ENCODE measurements at places on chromosomes 3 and 15. TPM values are rescaled to one million over a fixed set of nuclear protein-coding genes. Genes with fewer than 3 reads are reported as not detected.

DNA sequence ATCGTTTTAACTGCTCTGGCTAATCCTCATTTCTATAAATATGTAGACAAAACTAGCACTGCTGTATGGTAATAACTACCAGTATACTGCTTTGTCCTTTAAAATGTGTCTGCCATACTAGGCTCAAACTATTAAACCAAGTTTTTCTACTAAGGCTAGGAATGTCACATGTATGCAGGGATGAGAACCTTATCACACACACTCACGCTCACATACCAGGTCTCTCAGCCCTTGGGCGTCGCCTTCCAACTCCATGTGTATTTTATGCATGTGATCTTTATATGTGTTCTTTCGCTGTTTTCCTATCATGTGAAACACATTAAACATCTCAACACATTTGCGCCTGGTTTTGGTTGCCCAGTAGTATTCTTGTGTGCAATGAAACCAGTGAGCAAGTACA lies 32.6 kb downstream of the ATP2C1 start:
- H3K27ac ChIP-seq, result no peak overlapping the region
- H3K36me3 ChIP-seq, result no peaks in the 10 kb centered on the region
- H3K4me3 ChIP-seq, result no peak overlapping the region
- no peaks in the 10 kb centered on the region for H3K27me3 ChIP-seq
- DNase-seq, result no peak

Gene GP5
- total RNA-seq, result 0.26 TPM

Gene SLC22A13
- 0.41 TPM for total RNA-seq

GRCh38 chr3:193552923-193553322 lies 1.8 kb downstream of the ATP13A4 start:
- H3K27me3 ChIP-seq, result no peaks in the 10 kb centered on the region
- peak overlapping the region; percentile 42 for H3K4me3 ChIP-seq
- no peaks in the 10 kb centered on the region for H3K4me1 ChIP-seq
- peak overlapping the region; percentile 66 for H3K27ac ChIP-seq
- DNase-seq, result no peak
- no peaks in the 10 kb centered on the region for H3K36me3 ChIP-seq

GRCh38 chr3:139838269-139838957 lies 96.6 kb upstream of the CLSTN2 start:
- no peaks in the 10 kb centered on the region for H3K36me3 ChIP-seq
- H3K27me3 ChIP-seq, result no peaks in the 10 kb centered on the region
- H3K4me3 ChIP-seq, result no peak overlapping the region
- H3K4me1 ChIP-seq, result no peaks in the 10 kb centered on the region

- no peak overlapping the region for H3K27ac ChIP-seq
- no peak for DNase-seq
- no peak overlapping the region for H3K4me3 ChIP-seq
- H3K4me1 ChIP-seq, result no peaks in the 10 kb centered on the region
Measured at GRCh38 chr3:18207226-18207625, 217.9 kb downstream of the SATB1 start.

DNA sequence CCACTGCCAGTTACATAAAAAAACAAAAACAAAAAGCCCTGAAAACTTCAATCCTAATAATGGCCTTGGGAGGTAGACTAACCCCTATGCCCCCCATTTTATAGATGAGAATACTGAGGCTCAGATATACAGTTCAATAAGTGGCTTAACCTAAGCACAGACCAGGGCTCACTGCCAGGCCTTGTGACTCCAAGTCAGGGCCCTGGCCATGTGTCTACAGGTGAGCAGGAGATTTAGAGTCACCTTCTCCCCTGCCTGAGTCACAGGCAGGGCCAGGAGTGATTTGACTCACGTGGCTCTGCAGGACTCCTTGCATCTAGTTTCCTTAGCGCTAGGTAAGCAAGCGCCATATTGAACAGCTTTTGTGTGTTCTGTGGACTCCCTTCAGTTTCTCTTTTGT lies 98.6 kb upstream of the ETV5 start:
- no peaks in the 10 kb centered on the region for H3K36me3 ChIP-seq
- peaks cover 15% of the 10 kb centered on the region for H3K4me1 ChIP-seq
- H3K27ac ChIP-seq, result no peak overlapping the region

DNA sequence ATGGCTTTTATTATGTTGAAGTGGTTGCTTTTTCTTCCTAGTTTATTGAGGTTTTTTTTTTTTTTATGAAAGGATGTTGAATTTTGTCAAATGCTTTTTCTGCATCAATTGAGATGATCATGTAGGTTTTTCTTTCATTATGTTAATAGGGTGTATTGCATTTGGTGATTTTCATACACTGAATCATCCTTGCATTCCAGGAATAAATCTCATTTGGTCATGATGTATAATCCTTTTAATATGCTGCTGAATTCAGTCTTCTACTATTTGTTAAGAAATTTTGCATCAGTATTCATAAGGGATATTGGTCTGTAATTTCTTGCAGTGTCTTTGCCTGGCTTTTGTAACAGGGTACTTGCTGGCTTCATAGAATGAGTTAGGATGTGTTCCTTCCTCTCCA lies 11.5 kb upstream of the CLRN1 start:
- H3K27ac ChIP-seq, result no peak overlapping the region
- no peak for DNase-seq
- no peak overlapping the region for H3K4me3 ChIP-seq
- no peaks in the 10 kb centered on the region for H3K27me3 ChIP-seq
- H3K36me3 ChIP-seq, result no peaks in the 10 kb centered on the region

GRCh38 chr15:51315726-51316125 lies 22.7 kb downstream of the CYP19A1 start:
- H3K27ac ChIP-seq, result no peak overlapping the region
- no peak overlapping the region for H3K4me3 ChIP-seq
- H3K4me1 ChIP-seq, result no peaks in the 10 kb centered on the region
- DNase-seq, result no peak
- no peaks in the 10 kb centered on the region for H3K27me3 ChIP-seq

- peak overlapping the region; percentile 73 for H3K27ac ChIP-seq
- H3K27me3 ChIP-seq, result no peaks in the 10 kb centered on the region
- H3K36me3 ChIP-seq, result no peaks in the 10 kb centered on the region
- no peak for DNase-seq
- no peak overlapping the region for H3K4me3 ChIP-seq
Measured at GRCh38 chr3:134325061-134325705, 49.1 kb downstream of the AMOTL2 start.

Gene CEMIP
- total RNA-seq, result 17.3 TPM

Gene ANAPC13
- total RNA-seq, result 58.1 TPM

- no peak for DNase-seq
- peaks cover 4% of the 10 kb centered on the region for H3K27me3 ChIP-seq
- no peak overlapping the region for H3K4me3 ChIP-seq
- H3K36me3 ChIP-seq, result no peaks in the 10 kb centered on the region
- peaks cover 15% of the 10 kb centered on the region for H3K4me1 ChIP-seq
- H3K27ac ChIP-seq, result no peak overlapping the region
Measured at GRCh38 chr15:51089699-51090453, 4.8 kb downstream of the TNFAIP8L3 start.

Gene PYGO1
- 11.1 TPM for total RNA-seq

Gene IL5RA
- total RNA-seq, result 0.69 TPM

- DNase-seq, result no peak
- no peaks in the 10 kb centered on the region for H3K27me3 ChIP-seq
- no peak overlapping the region for H3K27ac ChIP-seq
- H3K36me3 ChIP-seq, result no peaks in the 10 kb centered on the region
Measured at GRCh38 chr15:79938143-79938542, 32.9 kb downstream of the BCL2A1 start.

DNA sequence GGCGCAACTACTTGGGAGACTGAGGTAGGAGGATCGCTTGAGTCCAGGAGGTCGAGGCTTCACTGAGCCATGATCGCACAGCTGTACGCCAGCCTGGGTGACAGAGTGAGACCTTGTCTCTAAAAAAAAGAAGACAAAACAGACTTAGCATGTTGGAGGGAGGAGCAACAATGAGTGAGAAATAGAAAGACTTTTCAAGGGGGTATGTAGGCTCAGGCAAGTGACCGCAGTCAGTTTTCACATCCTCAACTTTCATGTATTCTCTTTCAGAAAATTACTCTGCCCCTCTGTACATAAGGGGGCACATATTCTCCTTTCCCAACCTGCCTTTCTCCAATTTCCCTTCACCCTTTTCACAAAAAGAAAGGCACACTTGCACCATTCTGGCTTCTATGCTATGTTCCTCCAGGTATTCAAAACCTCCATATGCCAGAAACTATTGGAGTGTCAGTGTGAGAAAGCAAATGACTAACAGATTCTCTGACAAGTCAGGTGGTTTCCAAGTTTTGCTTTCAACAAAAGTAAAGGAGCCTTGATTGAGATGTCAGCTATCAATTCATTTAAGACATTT lies 7.6 kb downstream of the NSUN3 start:
- no peak overlapping the region for H3K27ac ChIP-seq
- DNase-seq, result no peak
- peaks cover 19% of the 10 kb centered on the region for H3K36me3 ChIP-seq
- peaks cover 4% of the 10 kb centered on the region for H3K4me1 ChIP-seq
- H3K4me3 ChIP-seq, result no peak overlapping the region
- H3K27me3 ChIP-seq, result no peaks in the 10 kb centered on the region

Gene CAPN3
- 45.4 TPM for total RNA-seq

DNA sequence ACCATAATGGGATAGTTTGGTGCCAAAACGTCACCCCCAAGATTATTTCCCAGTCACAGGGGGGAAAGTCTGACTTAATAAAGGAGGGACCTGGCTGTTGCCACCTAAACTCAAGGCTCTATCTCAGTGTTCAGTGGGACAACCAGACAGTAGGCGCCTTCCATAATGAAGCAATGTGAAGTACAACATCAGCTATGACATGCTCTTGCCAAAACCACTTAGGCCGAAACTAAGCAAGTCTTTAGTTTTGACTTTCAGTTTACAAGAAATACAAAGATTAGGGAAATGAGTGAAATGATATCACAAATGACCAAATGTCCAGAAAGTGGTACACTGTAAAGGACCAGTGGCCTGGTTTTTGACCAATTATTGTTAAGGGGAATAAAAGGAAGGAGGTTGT lies 32.9 kb downstream of the SOX14 start:
- no peaks in the 10 kb centered on the region for H3K27me3 ChIP-seq
- H3K27ac ChIP-seq, result no peak overlapping the region
- H3K36me3 ChIP-seq, result no peaks in the 10 kb centered on the region
- no peak overlapping the region for H3K4me3 ChIP-seq
- no peak for DNase-seq

DNA sequence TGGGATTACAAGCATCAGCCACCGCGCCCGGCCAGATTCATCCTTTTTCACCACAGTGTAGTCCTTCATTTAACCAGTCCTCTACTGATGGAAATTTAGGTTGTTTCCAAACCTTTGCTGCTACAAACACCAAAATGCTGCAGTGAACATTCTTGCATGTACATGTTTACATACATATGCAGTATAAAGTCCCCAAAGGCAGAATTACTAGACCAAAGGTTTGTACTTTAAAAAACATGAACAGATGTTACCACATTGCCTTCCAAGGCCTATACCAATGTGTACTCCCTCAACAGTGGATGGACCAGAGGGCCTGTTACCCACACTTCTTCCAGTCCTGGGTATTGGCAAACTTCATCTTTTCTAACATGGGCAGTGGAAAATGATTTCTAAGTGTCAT lies 51.0 kb downstream of the RLBP1 start:
- H3K4me1 ChIP-seq, result peaks cover 30% of the 10 kb centered on the region
- H3K4me3 ChIP-seq, result no peak overlapping the region
- no peak overlapping the region for H3K27ac ChIP-seq
- peaks cover 17% of the 10 kb centered on the region for H3K36me3 ChIP-seq

DNA sequence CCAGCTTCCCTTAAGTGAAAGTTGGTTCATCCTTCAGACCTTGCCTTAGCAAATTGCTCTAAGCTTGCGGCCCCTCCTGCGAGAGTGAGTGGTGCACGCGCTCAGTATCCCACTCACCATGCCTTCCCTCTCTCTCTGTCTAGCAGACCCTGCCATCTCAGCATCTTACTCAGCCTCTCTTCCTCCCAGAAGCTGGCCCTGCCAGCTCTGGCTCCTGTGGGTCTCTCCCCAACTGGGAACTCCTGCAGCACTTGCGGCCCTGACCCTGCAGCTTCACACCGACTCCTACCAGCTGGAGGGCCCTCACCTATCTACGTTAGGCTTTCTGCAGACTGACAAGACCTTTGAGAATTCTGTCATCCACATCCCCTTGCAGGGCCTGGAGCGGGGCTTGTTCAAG lies 286.1 kb upstream of the TLE3 start:
- no peaks in the 10 kb centered on the region for H3K4me1 ChIP-seq
- H3K27ac ChIP-seq, result no peak overlapping the region
- no peak for DNase-seq
- no peaks in the 10 kb centered on the region for H3K36me3 ChIP-seq

Gene PLS1
- total RNA-seq, result 26.0 TPM

Gene RHOV
- total RNA-seq, result not detected

GRCh38 chr15:59259137-59259943 lies 52.7 kb downstream of the LDHAL6B start:
- no peaks in the 10 kb centered on the region for H3K36me3 ChIP-seq
- no peaks in the 10 kb centered on the region for H3K4me1 ChIP-seq
- H3K4me3 ChIP-seq, result no peak overlapping the region
- no peak overlapping the region for H3K27ac ChIP-seq
- DNase-seq, result no peak
- no peaks in the 10 kb centered on the region for H3K27me3 ChIP-seq

- no peak overlapping the region for H3K27ac ChIP-seq
- H3K27me3 ChIP-seq, result no peaks in the 10 kb centered on the region
- H3K4me3 ChIP-seq, result no peak overlapping the region
- H3K4me1 ChIP-seq, result peaks cover 5% of the 10 kb centered on the region
- DNase-seq, result no peak
Measured at GRCh38 chr15:72382146-72382545, 6.3 kb upstream of the HEXA start.

GRCh38 chr15:64702816-64703631 lies 72.4 kb downstream of the RBPMS2 start:
- H3K27ac ChIP-seq, result peak overlapping the region; percentile 91
- no peaks in the 10 kb centered on the region for H3K36me3 ChIP-seq
- DNase-seq, result peak; percentile 99
- H3K27me3 ChIP-seq, result no peaks in the 10 kb centered on the region
- H3K4me1 ChIP-seq, result peaks cover 48% of the 10 kb centered on the region

DNA sequence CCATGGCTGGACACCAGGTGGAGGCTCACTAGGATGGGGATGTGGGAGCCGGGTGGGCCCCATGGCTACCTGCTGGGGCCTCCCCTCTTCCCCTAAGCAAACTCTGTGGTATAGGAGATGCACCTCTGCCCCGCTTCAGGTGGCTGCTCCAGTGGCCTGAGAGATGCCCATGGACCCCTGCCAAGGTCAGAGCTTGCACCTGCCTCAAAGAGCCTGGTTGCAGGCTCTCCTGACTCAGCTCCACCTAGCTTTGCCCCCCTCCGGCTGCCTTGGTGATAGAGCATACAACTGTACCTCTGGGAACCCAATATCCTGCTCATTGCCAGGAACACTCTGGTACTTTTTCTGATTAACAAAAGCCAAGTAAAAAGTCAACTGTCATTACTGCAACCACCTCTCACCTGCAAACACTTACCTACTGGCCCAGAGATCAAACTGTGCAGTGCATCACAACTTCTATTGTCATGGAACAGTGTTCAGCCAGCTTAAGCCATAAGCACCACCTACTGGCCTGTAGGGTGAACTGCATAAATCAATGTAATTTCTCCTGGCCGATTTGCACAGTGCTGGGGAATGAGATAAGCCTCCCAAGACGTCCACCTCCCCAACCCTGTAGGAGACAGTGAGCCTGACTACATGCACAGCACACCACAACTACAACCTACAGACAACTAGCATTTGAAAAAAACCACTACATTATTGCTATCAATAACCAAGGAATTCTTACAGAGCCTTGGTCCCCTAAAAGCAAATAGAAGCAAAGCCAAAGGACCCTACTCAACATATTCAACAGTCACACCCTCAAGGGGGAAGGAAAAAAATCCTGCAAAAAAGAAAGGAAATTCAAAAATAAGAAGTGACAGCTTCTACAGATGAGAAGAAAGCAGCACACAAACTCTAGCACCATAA lies 352.4 kb upstream of the ARHGEF26 start:
- DNase-seq, result peak; percentile 58
- H3K36me3 ChIP-seq, result no peaks in the 10 kb centered on the region
- H3K27me3 ChIP-seq, result no peaks in the 10 kb centered on the region
- no peaks in the 10 kb centered on the region for H3K4me1 ChIP-seq
- H3K27ac ChIP-seq, result no peak overlapping the region
- no peak overlapping the region for H3K4me3 ChIP-seq

Gene CHRM5
- not detected for total RNA-seq

Data from upper lobe of right lung (tissue), 1 donor.